ENCODE measurements at places on chromosomes 7 and 10.

DNA sequence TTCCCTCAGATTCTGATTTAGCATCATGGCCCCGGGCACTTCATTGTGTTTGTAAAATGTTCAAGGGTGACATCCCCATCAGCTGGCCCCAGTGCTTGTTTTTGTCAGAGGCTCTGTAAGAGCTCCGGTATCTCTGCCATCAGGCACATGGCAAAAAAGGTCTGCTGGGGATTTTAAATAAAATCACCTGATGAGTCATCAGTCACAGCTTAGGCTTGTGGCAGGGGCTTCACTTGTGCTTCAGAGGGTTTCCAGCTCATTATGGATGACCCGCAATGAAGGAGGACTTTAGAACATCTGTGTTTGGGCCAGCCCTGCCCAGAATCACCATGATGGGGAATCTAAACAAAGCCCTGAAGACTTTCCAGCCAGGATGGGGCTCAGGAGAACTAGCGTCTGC lies 259.9 kb downstream of the ZEB1 start:
- DNase-seq, result no peak

DNA sequence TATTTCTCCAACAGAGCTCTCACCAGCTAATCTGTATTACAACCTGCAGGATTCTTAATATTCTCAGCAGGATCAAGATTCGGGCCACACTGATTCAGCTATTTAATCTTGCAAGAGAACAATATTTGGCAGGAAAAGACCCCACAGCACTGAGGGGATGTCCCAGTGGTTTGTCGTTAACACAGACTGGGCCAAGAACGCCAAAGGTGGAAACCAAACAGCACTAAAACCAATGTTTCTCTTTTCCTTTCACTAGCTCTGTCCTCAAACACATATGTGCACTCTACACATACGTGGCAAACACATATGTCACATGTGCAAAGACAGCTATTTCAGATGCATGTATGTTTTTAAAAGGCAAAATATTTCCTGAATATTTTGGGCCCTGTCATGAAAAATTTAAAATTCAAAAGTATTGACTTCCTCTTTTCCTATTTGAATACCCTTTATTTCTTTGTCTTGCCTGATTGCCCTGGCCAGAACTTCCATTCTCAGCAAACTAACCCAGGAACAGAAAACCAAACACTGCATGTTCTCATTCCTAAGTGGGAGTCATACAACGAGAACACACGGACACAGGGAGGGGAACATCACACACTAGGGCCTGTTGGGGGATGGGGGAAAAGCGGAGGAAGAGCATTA lies 51.7 kb upstream of the NEBL start:
- DNase-seq, result no peak

DNA sequence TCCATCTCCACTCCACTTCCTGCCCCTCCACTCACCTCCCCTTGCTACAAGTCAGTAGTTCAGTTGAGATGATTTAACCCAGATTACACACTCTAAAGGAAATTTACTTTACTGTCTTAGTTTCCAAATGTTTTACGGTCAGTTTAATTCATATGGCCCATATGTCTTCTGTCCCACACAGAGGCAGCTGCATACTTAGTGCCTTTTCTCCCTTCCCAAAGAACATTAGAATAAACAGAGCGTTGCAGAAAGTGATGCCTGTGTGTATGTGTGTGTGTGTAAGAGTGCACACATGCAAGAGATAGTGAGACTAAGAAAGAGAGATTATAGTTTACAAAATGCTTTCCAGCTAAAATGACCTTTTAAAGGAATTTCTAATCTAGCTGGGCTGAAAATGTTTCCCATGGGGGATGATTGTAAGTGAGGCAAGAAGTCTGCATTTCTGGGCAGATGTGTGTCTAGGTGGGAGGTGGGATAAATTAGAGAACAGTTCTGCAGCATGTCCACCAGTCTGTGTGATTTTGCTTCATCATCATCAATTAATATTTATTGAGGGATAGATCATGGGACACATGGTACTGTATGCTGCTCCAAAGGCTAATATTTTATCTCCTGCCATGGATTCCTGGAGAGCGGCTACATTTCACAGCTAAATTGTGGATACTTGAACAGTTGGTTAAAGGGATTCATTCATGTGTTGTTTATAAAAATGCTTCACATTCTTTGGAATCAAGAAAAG lies 81.5 kb downstream of the NXPH1 start:
- no peak for DNase-seq

GRCh38 chr7:41024126-41024525 lies 678.8 kb downstream of the INHBA start:
- no peak for DNase-seq

DNA sequence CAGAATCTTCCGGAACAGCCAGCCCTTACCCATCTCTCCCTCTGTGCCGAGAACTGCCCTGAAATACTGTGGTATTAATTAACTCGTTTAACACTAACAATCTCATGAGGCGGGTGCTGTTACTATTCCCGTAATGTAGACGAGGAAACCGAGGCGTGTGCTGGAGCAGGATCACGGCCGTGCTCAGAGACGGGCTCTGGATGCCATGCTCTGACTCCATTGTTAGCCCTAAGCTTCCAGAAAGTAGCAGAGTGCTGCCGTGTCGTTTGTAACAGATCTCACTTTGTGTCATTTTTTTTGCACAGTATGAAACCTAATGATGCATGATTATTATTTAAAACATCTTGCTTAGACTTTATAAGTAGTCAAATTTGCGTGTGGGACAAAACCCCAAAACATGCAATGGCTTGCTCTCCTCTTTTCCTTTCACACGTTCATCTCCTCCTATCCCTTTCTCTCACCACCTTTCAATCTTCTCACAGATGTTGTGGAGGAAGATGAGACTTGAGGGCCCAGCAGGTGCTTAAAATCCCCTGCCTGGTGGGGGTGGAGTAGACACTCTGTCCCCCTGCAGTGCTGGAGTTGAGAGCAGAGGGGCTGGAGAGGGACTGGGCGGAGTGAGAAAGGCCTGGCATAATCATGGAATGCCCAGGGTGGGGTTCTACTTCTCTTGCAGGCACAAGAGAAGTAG lies 482 bp upstream of the ACTR3C start:
- no peak for DNase-seq

GRCh38 chr10:68434657-68435056 lies 27.6 kb upstream of the RUFY2 start:
- DNase-seq, result no peak

Measured in AG08396 (cell line).